Cardiac septum (tissue), 1 donor: ENCODE measurements at places on chromosomes 1 and 21. TPM values are rescaled to one million over a fixed set of nuclear protein-coding genes. Genes with fewer than 3 reads are reported as not detected.

PDC gene
- not detected for total RNA-seq

NUP210L gene
- 0.48 TPM for total RNA-seq

- DNase-seq: no peak
These were observed 34.2 kb downstream of the SERINC2 start for GRCh38 chr1:31447210-31447609.

DNA sequence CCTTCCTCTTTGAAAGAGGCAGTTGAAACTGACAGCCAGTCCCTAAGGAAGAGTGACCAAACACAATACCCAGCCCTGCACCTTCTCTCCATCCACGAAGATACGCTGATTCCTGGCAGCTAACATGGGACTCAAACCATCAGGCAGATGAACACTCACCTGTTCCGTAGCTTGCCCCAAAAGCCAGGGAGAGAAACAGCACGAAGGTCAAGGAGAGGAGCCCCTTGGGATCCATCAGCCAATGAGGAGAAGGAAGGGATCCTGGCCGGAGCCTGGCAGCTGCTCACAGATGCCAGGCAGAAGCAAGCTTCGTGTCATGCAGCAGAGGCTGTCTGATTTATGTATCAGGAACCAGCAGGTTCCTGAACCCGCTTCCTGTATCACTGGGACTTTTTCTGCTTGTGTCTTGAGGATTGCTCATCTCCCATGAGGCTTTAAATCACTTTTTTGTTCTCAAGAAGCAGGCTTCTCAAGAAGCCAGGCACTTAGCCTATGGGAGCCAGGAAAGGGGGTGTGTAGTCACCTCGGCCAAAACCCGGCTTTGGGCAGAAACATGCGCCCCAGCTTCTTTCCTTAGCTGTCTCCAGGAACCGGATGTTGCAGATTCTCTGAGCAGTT is at the start of gene SLAMF1:
TSS of gene SLAMF1 (minus strand) at position 334 of the 618 bp plus-strand sequence. CDS start at position 235, 99 bp downstream.
- DNase-seq: no peak

DNA sequence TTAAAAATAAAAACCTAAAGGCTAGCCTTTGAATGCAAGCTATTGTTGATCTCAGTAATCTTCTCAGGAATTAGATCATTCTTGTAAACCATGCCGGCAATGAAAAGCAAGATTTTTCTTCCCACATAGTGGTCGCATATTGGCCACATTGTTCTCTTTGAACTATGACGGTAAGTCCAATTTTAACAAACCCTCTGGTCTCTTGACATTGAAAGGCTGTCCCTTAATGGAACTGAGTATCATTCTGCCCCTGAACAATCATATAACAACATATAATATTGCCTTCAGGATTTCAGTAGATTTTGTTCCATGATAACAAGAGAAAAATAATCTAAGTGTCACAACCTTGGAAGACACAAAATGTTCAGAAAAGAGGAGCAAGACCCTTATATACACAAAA is 1.3 kb downstream of the TNNI3K start:
- DNase-seq: no peak

- DNase-seq: no peak
These were observed 1.9 kb downstream of the SH3BGR start for GRCh38 chr21:39453571-39454179.
